H9 (cell line): ENCODE measurements at places on chromosomes 1 and 21. TPM values are rescaled to one million over a fixed set of nuclear protein-coding genes. Genes with fewer than 3 reads are reported as not detected.
A peak's percentile ranks its signal among the peaks of the same experiment; 100 is the strongest.

GRCh38 chr1:165352442-165353293, 3.8 kb downstream of the LMX1A start:
- H3K27me3 ChIP-seq, result peaks cover 67% of the 10 kb centered on the region
- DNase-seq, result peak; percentile 65
- no peaks in the 10 kb centered on the region for H3K4me1 ChIP-seq
- peak overlapping the region; percentile 43 for H3K4me3 ChIP-seq
- no peaks in the 10 kb centered on the region for H3K36me3 ChIP-seq

The IGFN1 gene
- total RNA-seq, result not detected in 2 replicates

DNA sequence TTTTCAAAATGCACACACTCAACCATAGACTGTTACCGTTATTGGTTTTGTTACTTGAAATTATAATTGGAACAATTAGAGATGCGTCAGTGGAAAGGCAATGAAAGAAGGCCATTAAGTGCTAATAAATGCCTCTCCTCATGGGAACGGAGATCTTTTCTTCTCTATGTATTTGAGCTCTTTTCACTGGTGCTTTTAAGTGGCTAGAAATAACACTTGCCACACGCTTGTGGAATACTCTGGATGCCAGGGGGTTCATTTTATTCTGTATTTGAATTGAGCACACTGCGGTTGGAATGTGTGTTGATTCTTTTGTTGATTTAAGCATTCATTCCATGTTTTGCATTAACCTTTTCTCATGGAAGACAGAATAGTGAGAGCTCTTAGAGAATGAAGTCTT, 68.4 kb downstream of the DNM3 start:
- no peaks in the 10 kb centered on the region for H3K36me3 ChIP-seq
- no peaks in the 10 kb centered on the region for H3K27me3 ChIP-seq
- H3K4me1 ChIP-seq, result peaks cover 15% of the 10 kb centered on the region; the same call in 1 of the 2 replicates
- H3K27ac ChIP-seq, result peak overlapping the region; percentile 83
- H3K4me3 ChIP-seq, result no peak overlapping the region; the same call in 2 of the 3 replicates
- no peak for DNase-seq

The F13B gene
- total RNA-seq, result not detected in 2 replicates

DNA sequence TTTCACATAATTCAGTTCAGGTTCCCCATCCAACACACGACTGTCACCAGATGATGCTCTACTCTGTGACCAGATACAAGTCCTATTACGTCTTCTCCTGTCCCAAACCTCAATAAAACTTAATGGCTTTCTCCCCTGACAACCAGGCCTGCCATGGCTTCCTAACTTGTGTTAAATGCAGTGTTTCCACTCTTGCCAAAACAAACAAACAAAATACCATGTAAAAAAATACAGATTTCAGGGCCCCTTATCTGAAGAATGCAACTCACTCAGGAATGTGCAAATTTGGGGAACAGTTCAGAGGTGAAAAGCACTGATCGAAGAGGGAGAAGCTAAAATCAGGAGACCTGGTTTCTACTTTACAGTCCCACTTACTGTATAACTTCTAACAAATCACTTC, 863 bp upstream of the NUF2 start:
- H3K27me3 ChIP-seq, result no peaks in the 10 kb centered on the region
- H3K27ac ChIP-seq, result peak overlapping the region; percentile 66
- H3K4me1 ChIP-seq, result no peaks in the 10 kb centered on the region
- no peak for DNase-seq
- no peaks in the 10 kb centered on the region for H3K36me3 ChIP-seq

DNA sequence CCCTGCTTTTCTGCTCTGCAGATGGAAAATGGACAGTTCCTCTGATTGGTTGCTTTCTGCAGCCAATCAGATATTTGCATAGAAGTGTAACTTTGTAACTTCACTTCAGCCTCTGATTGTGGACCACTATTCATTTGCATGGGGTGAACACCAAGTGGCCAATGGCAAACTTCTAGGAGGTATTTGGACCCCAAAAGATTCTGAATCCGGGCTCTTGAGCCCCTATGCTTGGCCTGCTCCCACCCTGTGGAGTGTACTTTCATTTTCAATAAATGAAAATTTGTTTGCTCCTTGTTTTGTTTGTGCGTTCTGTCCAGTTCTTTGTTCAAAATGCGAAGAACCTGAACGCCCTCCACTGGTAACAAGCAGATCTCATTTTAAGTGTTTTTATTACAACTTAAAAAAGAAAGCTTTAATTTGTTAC, 6.4 kb upstream of the GSTM4 start:
- H3K4me3 ChIP-seq, result no peak overlapping the region
- no peaks in the 10 kb centered on the region for H3K27me3 ChIP-seq
- DNase-seq, result no peak

GRCh38 chr1:25520446-25521061, 22.9 kb upstream of the LDLRAP1 start:
- no peak overlapping the region for H3K27ac ChIP-seq
- no peak for DNase-seq
- no peaks in the 10 kb centered on the region for H3K27me3 ChIP-seq

DNA sequence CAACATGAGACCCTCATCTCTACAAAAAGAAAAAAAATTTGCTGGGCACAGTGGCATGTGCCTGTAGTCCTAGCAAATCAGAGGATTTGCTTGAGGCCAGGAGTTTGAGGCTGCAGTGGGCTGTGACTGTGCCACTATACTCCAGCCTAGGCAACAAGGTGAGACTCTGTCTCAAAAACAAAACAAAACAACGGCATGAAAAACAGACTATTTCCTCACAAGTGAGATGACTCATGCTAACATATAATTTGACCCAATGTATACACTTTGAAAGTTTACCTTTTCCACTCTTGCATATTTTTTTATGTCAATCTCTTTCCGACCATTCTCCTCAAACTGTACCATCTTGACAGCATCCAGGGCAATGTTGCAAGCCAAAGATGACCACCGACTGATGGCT, 17.5 kb downstream of the CCT3 start:
- H3K36me3 ChIP-seq, result peaks cover 96% of the 10 kb centered on the region
- H3K27ac ChIP-seq, result no peak overlapping the region
- no peak for DNase-seq
- no peaks in the 10 kb centered on the region for H3K27me3 ChIP-seq
- H3K4me1 ChIP-seq, result no peaks in the 10 kb centered on the region

DNA sequence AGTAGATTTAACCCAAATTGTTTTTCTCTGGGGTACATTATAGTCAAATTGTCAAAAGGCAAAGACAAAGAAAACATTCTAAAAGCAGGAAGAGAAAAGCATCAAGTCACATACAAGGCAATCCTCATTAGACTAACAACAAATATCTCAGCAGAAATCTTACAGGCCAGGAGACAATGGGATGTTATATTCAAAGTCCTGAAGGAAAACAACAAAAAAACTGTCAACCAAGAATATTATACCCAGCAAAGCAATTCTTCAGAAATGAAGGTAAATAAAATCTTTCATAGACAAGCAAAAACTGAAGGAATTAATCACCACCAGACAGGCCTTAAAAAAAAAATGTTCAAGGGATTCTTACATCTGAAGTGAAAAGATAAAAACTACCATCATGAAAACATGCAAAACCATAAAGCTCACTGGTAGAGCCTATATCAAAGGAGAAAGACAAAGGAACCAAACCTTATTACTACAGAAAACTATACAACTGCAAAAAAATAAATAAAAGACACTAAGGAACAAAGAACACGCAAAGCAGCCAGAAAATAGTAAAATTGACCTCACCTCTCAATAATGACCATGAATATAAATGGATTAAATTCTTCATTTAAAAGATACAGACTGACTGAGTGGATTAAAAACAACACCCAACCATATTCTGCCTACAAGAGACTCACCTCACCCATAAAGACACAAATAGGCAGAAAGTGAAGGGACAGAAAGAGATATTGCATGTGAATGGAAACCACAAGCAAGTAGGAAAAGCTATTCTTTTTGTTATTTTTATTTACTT, 113.8 kb upstream of the ZC3H11B start:
- no peak overlapping the region for H3K27ac ChIP-seq
- H3K36me3 ChIP-seq, result peaks cover 5% of the 10 kb centered on the region
- H3K27me3 ChIP-seq, result no peaks in the 10 kb centered on the region
- H3K4me3 ChIP-seq, result no peak overlapping the region

DNA sequence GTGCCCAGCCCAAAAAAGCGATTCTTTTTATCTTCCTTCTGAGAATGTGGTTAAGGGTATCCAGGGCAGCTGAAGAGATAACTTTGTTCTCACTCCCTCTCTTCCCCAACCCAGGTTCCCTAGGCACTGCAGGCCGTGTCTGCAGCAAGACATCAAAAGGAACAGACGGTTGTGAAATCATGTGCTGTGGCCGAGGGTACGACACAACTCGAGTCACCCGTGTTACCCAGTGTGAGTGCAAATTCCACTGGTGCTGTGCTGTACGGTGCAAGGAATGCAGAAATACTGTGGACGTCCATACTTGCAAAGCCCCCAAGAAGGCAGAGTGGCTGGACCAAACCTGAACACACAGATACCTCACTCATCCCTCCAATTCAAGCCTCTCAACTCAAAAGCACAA, 11.4 kb downstream of the WNT2B start:
- H3K4me3 ChIP-seq, result no peak overlapping the region
- H3K27ac ChIP-seq, result no peak overlapping the region
- H3K27me3 ChIP-seq, result no peaks in the 10 kb centered on the region
- DNase-seq, result no peak

DNA sequence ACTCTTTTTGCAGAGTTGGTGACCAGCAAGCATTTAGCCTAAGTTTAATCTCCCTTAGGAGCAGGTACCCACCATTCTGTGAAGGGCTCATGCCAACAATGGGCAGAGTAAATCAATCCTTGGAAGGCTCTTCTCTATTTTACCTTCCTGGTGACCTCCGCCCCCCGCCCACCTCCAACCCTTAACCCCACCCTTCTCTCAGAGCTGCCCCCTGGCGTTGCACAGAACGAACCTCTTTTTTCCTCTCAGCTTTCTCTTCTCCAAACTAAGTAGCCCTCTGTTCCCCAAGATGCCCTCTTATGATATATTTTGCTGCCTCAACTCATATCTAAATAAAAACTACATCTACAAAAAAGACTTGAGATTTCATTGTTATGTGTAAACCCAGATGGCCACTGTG, 186.8 kb downstream of the SEC16B start:
- no peak overlapping the region for H3K4me3 ChIP-seq
- H3K27me3 ChIP-seq, result no peaks in the 10 kb centered on the region
- H3K27ac ChIP-seq, result no peak overlapping the region

DNA sequence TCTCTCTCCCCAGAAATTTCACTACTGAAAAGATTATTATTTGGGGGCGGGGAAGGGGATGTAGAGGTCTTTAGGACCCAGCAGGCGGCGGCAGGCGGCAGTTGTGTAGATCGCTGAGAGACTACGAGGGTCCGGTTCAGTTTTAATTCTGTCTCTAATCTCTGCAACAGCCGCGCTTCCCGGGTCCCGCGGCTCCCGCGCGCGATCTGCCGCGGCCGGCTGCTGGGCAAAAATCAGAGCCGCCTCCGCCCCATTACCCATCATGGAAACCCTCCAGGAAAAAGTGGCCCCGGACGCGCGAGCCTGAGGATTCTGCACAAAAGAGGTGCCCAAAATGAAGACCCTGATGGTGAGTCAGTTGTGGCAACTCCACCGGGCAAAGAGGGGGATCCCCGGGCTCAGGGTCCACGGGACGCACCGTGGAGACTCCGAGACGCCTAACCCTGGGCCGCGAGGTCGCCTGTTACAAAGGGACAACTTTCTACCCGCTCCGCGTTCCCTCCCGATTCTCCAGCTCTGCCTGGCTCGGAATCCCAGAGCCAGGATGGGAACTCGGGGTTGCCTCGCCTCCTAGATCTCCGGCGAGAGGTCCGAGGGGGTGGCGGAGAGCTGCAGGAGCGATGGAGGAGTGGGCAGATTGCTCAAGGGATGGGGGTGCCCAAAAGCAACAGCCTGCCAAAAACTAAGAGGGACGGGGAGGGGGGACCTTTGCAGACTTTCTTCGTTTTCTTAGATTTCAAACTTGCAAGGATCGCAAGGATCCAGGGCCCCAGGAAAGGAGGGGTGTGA, at the start of gene ST6GALNAC5:
ST6GALNAC5 (plus strand) TSS at position 139 of the 789 bp plus-strand sequence.
- no peaks in the 10 kb centered on the region for H3K4me1 ChIP-seq
- H3K27me3 ChIP-seq, result no peaks in the 10 kb centered on the region; the same call in 1 of the 2 replicates
- H3K27ac ChIP-seq, result no peak within 1 kb of the TSS
- DNase-seq, result peak; percentile 53
- no peaks in the 10 kb centered on the region for H3K36me3 ChIP-seq

The HRNR gene
- not detected in 2 replicates for total RNA-seq

- H3K36me3 ChIP-seq, result no peaks in the 10 kb centered on the region
- H3K4me3 ChIP-seq, result no peak overlapping the region
- no peak for DNase-seq
- peaks cover 7% of the 10 kb centered on the region; the same call in 1 of the 2 replicates for H3K4me1 ChIP-seq
- no peaks in the 10 kb centered on the region for H3K27me3 ChIP-seq
- H3K27ac ChIP-seq, result no peak overlapping the region
Measured at GRCh38 chr1:201593200-201593921, 54.4 kb downstream of the NAV1 start.

The CPLANE2 gene
- 6.3 and 7.7 TPM in 2 replicates for total RNA-seq

The CRYAA gene
- not detected in 2 replicates for total RNA-seq

DNA sequence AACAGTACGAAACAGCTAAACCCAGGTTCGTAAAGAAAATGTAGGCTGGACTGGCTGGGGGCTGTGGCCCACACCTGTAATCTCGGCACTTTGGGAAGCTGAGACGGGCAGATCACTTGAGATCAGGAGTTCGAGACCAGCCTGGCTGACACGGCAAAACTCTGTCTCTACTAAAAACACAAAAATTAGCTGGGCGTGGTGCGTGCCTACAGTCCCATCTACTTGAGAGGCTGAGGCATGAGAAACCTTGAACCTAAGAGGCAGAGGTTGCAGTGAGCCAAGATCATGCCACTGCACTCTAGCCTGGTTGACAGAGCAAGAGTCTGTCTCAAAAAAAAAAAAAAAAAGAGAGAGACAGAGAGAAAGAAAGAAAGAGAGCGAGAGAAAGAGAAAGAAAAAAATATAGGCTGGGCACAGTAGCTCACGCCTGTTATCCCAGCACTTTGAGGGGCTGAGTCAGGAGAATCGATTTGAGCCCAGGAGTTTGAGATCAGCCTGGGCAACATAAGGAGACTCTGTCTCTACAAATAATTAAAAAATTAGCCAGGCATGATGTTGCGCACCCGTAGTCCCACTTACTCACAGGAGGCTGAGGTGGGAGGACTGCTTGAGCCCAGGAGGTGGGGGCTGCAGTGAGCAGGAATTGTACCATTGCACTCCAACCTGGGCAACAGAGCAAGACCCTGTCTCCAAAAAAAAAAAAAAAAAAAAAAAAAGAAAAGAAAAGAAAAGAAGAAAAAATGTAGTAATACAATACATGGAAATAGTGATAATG, 35.7 kb downstream of the CAPZB start:
- H3K27me3 ChIP-seq, result no peaks in the 10 kb centered on the region
- H3K36me3 ChIP-seq, result peaks cover 15% of the 10 kb centered on the region
- H3K4me3 ChIP-seq, result no peak overlapping the region
- H3K27ac ChIP-seq, result no peak overlapping the region

- DNase-seq, result no peak
- peak overlapping the region; percentile 86; the same call in 2 of the 3 replicates for H3K4me3 ChIP-seq
- H3K27me3 ChIP-seq, result peaks cover 21% of the 10 kb centered on the region
- H3K36me3 ChIP-seq, result no peaks in the 10 kb centered on the region
Measured at GRCh38 chr1:156626079-156626438, 6.8 kb downstream of the HAPLN2 start.
